NCI-H187 treated with DMSO at 0.1 percent for 48 hours (cell line): ENCODE measurements at places on chromosomes 12 and 14.

GRCh38 chr12:12542964-12543363 is 19.7 kb downstream of the DUSP16 start:
- DNase-seq = no peak

GRCh38 chr12:56326533-56326932 is 7.3 kb downstream of the PAN2 start:
- DNase-seq = no peak

DNA sequence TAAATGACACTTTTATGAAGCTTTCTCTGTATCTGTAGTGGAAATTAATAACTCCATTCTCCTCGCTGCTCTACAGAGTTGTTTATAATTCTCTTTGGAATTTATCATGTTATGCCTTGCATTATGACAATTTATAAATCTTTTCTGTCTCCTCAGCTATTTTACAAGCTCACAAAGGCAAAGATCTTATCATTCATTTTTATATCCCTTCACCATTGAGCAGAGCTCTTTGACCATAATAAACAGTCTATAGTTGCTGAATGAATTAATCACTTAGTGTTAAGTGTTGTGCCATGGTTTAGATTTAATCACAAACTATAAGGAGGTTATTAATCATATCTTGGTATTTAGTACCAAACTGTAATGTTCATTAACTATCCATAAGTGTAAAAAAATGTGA is 126.4 kb downstream of the NAV3 start:
- no peak for DNase-seq

DNA sequence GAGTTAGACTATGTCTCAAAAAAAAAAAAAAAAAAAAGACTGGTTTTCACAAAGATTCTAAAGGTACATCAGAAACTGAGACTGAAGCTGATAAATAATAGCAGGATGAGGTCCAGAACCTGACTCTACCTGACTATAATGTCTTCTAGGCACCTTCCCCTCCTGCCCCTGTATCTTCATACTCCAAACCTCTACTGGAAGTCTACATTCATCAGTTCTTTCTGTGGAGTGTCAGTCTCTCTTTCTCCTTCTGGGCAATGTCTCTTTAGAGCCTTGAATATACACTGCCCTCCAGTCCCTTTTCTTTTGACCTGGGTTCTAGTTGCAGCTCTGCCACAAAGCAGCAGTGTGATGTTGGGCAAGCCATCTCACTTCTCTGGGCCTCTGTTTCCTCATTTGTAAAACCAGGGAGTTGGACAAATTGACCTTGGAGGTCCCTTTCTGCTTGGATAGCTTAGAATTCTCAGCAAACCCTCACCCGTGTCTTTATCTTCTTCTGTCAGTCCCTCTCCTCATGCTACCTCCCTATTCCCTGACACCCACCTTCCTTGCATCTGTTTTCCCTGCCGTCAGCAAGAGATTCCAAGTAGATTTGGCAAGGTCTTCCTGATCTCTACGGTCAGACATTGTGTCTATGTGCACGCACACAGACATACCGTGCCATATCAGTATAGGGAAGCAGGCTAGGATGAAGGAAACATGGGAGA is 4.3 kb downstream of the NFE2 start:
- DNase-seq = no peak

GRCh38 chr14:36504771-36505175 is 15.3 kb downstream of the NKX2-1 start:
- no peak for DNase-seq

GRCh38 chr12:18907127-18907526 is 169.2 kb downstream of the CAPZA3 start:
- DNase-seq = no peak

GRCh38 chr12:95214466-95214865 is 2.8 kb downstream of the FGD6 start:
- no peak for DNase-seq

- no peak for DNase-seq
Observed at GRCh38 chr12:121942145-121942718, 23.8 kb downstream of the CFAP251 start.

GRCh38 chr14:25756876-25757275 is 706.9 kb upstream of the STXBP6 start:
- no peak for DNase-seq

- DNase-seq = no peak
Observed at GRCh38 chr12:102300824-102301461, 103.3 kb upstream of the PMCH start.

GRCh38 chr14:55589171-55589570 is 9.2 kb downstream of the KTN1 start:
- DNase-seq = no peak

- DNase-seq = no peak
Observed at GRCh38 chr12:7450667-7451066, 6.7 kb upstream of the CD163L1 start.

- peak; percentile 8 for DNase-seq
Observed at GRCh38 chr12:53701518-53702264, 25.6 kb downstream of the CALCOCO1 start.

DNA sequence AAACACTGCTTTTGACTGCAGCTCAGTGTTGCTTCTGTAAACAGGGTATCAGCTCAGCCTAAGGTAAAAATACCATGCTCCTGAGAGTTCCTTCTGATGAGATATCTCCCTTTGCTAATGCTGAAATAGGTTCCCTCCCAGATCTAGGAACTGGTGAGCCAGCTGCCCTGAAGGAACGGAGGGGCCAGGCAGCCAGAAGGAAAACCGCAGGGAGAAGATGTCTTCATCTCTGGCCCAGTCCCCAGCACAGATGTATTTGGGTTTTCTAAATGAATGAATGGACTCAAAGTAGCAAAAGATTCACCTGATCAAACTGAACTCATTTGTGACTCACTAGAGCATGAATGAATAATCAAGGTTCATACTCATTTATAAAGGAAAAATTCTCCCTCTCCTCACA is 247.8 kb downstream of the MSRB3 start:
- DNase-seq = no peak

GRCh38 chr12:116393255-116393654 is 115.8 kb upstream of the MED13L start:
- DNase-seq = no peak

DNA sequence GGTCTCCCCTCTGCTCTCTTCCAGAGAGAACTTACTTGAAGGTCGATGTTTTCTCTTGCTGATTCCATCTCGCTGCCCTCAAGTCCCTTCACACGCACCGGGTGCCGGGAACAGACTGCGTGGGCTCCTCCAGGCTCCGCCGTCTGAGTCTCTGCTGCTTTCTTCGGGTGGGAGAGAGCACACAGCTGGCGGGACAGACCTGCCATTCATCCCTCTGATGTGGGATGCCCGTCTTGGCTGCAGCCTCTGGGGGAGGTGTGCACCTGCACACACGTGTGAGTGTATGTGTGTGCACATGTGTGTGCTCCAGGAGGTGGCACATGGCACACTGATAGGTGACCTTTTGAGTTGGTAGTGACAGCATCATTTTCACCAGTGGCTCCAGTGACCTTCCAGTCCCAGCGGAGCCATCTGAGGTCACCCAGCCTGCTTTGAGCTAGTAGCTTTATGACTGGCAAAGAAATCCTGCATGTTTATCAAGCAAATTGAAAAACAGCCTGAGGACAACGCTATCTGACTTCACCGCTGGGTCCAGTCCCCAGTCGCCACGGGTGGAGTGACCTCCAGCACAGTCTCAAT is at the start of gene NINJ2:
NINJ2 (minus strand) TSS at position 153 of the 579 bp plus-strand sequence; CDS start at position 68, 85 bp downstream.
- no peak for DNase-seq

- DNase-seq = no peak
Observed at GRCh38 chr14:100408350-100409002, 85.3 kb downstream of the SLC25A47 start.

- DNase-seq = peak; percentile 63
Observed at GRCh38 chr12:121917950-121918678, at the start of gene CFAP251. Gene CFAP251, plus strand, starts transcription at chr12:121918592. Its CDS starts 2,714 bp downstream, at chr12:121921306.

- no peak for DNase-seq
Observed at GRCh38 chr14:103871596-103872480, 24.5 kb upstream of the PPP1R13B start.

DNA sequence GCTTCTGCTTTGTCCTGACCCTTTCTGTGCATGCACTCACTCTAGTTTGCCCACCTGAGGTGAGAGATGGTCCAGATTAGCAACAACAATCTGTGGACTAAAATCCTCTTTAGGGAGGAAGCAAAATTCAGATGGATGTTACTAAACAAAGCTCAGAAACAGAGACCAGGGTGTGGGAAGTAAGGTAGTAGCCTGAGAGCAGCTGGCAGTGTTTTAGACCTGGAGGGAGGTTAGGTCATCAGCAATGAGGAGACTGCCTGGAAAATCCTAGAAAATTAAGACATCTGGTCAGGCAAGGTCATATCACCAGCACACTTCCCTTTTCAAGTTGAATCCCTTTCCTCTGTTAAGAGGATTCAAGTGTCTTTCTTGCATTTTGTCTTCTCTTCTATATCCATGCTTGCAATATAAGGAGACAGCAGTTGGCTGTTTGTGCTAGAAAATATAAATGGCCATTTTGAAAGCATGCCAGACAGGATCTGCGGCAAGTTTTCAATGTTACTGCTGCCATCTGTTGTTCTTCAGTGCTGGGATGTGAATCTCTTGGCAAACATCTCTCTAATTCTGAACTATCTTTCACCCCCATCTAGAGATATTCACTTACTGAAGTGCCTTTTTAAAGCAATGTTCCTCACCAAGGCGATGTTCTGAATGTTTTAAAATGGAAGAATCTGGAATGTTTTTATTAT is 266.4 kb downstream of the NAV3 start:
- DNase-seq = no peak

DNA sequence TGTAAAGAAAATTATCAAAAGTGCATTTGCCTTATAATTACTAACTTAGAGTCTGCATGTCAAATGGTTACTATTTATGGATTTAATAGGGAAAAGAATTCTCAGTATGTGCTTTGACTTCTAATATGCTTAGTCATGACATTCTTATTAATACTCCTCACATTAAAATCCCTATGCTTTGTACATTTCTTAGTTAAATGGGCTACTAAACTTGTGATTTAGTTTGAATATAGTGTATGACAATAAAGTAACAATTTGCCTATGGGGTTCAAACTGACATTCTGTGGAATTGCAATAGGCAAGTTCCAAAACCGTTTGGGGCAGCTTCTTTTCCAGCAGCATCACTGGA is 361.9 kb upstream of the TMTC1 start:
- DNase-seq = no peak

GRCh38 chr14:104438166-104438887 is 141.2 kb upstream of the C14orf180 start:
- DNase-seq = no peak

GRCh38 chr14:68978172-68978911 is 760 bp downstream of the ACTN1 start:
- no peak for DNase-seq

- no peak for DNase-seq
Observed at GRCh38 chr12:111532751-111533150, 66.4 kb downstream of the ATXN2 start.

DNA sequence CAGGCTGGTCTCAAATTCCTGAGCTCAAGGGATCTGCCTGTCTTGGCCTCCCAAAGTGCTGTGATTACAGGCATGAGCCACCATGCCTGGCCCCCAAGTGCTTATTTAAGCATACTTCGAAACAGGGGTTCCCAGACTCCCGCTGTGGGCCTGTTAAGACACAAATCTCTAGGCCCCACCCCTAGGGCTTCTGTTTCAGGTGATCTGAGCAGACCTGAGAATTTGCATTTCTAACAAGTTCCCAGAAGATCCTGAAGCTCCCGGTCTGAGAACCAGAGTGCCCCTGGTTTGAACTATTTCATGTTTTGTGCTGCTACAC is 25.0 kb downstream of the GCH1 start:
- DNase-seq = no peak

DNA sequence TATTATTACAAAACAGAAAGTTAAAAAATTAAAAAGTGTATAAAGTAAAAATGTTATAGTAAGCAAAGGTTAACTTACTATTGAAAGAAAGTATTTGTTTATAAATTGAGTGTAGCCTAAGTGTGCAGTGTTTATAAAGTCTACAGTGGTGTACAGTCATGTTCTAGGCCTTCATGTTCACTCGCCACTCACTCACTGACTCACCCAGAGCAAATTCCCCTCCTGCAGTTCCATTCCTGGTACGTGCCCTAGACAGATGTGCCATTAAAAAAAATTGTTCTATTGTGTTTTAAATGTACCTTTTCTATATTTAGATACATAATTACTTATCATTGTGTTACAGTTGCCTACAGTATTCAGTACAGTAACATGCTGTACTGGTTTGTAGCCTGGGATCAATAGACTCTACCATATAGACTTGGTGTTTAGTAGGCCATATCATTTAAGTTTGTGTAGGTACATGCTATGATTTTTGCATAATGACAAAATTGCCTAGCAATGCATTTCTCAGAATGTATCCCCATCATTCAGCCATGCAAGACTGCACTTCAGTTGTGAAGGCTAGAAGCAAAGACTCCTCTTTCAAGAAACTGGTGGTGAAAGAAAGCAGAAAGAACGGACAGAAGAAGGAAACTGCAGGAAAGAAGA is 100.6 kb downstream of the DACT1 start:
- DNase-seq = no peak

GRCh38 chr12:108210001-108210400 is 80.9 kb downstream of the WSCD2 start:
- no peak for DNase-seq

- no peak for DNase-seq
Observed at GRCh38 chr12:121392325-121392716, 7.6 kb upstream of the RNF34 start.

GRCh38 chr12:28582672-28583376 is 392.6 kb downstream of the CCDC91 start:
- DNase-seq = no peak

GRCh38 chr12:120833849-120834248 is 70.3 kb downstream of the SPPL3 start:
- no peak for DNase-seq

DNA sequence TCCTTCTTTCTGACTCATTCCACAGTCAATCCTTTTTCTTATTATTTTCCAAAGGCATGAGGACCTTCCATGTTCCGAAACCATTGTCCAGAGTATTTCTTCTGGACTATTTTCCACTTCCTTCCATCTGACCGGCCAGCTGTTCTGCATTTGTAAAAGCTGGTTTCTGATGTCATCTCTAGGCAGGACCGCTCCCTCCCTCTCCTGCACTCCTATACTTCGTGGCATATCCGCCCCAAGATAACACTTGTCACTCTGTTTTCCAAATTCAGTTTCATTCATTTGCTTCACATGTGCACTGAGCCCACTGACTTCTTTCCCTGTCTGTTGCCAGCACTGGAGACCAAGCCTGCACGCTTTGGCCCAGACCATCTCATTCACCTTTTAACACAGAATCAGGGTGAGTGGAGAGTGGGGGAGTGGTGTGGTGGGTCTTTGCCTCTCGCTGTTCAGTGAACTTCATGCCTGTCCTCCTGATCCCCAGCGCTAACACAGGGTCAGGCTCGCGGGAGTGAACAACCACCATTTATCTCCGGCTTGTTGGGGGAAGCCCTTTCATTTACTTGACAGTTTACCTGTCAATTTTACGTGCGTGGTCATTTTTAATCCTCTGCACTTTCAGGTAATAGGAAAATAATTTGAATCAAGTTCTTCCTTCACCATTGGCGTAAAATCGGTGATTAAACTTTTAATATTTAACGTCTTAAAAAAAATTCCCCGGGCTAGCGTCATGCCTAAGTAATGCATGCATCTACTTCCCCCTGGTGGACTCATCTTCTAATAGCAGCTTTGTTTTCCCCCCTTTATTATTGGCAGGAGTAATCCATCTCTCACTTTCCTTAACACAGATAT is 52.5 kb downstream of the C12orf75 start:
- DNase-seq = no peak
